Stimulated activated CD4-positive, alpha-beta T cell treated with anti-CD3 and anti-CD28 coated beads, Interleukin-2, amount 100 ng/mL, for 24 hours (primary cell): ENCODE measurements at places on chromosomes 13 and 19.

DNA sequence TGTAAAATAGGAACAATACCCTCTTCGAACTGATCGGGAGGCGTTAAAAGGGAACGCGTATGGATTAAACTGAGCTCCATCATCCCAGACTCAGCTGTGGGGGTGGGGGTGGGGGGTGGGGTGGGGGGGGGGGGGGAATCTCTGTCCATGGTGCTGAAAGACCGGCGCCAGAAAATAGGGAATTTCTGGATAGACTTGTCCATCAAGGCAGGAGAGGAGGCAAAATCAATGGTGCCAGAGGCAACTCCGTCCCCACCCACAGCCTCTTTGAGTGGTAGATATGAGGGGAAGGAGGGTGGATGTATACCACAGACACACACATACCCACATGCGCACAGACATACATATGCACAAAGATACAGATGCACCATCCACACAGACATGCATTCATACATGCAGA is 37.4 kb downstream of the ZNF787 start:
- no peak for DNase-seq

DNA sequence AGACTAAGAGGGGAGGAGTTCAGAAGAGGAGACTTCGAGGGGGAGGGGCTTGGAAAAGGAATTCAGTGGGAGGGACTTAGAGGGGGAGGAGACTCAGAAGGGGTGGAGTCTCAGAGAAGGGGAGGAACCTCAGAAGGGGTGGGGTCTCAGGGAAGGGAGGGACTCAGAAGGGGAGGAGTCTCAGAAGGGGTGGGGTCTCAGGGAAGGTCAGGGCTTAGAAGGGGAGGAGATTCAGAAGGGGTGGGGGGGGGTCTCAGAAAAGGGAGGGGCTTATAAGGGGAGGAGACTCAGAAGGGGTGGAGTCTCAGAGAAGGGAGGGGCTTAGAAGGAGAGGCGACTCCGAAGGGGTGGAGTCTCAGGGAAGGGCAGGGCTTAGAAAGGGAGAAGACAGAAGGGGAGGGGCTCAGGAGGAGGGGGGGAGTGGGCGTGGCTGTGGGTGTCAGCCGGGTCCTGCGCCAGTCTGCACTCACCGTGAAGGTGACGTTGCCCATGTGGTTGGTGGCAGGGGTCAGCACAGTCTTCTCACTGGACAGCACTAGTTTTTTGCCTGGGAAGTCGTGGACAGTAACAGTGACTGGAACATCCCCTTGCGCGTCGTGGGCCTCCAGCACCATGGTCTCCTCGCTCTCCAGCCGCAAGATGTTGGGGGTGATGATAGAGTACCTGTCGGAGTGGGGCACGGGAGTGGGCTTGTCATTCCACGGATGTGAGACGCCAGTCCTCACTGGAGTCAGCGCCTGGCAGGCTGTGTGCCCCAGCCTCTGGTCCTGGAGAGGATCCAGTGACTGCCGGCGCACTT is 1.5 kb downstream of the C3 start:
- peak; percentile 30 for DNase-seq

- no peak for DNase-seq
These were observed 1.3 kb upstream of the SHANK1 start for GRCh38 chr19:50720921-50721381.

GRCh38 chr19:53957448-53958167 is 5.1 kb upstream of the CACNG8 start:
- DNase-seq, result no peak

DNA sequence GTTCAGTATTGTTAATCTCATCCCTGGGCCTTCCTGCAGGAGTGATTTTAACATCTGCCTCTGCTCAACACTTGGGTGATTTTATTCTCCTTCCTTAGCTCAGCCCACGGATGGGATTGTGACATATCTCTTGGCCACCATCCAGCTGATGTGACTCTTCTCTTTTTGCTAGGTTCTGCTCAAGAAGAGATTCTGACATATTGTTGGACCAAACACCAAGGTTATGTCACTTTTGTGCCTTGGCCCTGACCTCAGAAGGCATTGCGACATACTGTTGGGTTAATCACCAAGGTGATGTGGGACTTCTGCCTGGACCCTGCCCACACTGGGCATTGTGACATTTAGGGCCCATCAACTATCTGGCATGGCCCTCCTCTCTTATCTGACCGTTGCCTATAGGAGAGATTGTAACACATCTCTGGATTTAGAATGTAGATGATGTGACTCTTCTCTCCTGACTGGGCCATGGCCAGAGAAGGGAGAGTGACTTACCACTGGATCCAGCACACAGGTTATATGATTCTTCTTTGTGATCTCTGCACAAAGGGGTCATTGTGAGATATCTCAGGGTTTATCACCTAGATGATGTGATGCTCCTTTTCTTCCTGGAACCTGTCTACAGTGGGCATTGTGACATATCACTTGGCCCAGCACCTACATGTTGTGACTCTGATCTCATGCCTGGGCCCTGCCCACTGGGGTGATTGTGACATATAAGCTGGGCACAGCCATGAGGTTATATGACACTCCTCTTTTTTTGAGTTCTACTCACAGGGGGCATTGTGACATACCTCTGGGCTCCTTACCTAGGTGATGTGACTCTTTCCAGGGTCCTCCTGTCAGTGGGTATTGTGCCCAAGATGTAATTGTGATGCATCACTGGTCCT is 88.8 kb downstream of the ZNF429 start:
- DNase-seq, result no peak

DNA sequence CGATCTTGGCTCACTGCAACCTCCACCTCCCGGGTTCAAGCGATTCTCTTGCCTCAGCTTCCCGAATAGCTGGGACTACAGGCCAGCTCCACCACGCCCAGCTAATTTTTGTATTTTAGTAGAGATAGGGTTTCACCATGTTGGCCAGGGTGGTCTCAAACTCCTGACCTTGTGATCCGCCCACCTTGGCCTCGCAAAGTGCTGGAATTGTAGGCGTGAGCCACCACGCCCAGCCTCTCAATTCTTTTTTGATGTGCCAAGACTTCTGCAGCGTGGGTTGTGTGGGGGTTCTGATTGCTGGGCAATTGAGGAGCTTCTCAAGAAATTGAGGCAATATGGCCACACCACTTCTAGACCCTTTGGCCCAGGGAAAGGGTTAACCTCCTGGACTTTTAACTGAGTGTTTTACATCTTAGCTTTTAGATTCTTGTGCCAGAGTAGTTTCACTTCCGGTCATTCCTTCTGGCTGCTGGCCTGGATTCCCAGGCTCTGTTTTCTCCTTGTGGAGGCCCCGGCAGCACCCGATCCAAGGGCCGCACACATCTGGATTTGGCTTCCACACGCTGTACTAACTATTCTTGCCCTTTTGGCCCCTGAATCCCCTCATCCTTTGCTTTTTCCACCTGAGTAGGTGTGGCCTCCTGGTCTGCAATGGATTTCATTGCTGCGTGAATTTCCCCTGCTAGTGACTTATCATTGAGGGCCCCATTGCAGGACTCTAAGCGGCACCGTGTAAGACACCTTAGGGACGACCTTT is 14.7 kb downstream of the SMARCA4 start:
- DNase-seq, result no peak

- no peak for DNase-seq
These were observed 2.9 kb downstream of the C13orf46 start for GRCh38 chr13:113970810-113971470.

DNA sequence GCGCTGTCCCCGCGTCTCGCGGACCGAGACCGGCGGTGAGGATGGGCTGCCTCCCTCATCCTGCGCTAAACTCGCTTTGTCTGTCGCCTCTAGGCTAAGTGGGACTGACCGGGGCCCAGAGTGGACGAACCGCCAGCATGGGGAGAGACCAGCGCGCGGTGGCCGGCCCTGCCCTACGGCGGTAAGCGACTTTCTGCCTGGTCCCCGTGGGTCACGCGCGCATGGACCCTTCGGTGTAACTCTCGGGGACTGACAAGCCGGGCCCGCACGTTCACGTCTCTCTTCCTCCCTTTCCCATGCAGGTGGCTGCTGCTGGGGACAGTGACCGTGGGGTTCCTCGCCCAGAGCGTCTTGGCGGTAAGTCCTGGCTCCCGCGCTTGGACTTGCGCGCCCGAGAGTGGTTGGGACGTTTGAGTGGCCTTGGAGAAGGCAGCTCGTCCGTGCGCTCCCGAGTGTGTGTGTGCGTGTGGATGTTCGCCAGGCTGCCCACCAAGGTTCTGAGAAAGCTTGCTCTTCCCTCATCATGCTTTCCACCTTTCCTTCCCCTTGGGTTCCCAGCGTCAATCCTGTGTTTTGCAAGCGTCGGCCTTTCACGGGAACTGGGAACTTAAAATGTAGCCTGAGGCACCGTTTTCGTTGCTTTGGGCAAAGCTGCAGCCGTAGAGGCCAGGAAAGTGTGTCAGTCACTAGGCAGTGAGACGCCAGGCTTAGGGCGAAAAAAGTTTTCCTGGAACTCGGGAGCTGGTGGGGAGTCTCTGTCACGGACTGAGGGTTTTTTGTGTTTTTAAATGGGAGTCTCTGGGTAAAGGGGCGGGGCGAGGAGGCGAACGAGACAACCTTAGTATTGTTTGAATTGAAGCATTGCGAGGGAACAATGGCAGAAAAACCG is 927 bp downstream of the COL4A2 start:
- no peak for DNase-seq

DNA sequence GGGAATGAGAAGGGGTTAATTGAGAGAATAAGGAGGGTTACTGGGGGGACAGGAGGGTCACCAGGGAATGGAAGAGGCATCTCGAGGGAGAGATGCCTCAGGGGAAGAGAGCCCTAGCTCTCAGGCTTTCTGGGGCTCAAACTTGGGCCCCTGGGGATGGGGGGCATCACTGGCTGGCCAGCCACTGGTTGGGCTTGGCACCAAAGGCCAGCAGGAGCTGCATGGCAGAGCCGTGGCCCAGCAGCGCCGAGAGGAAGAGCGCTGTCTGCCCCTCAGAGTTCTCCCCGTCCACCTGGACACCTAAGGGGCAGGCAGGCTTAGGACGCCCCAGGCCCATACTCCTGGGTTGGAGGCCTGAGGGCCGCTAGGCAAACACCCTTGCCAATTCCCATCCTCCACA is 17.5 kb downstream of the ARHGAP33 start:
- no peak for DNase-seq

DNA sequence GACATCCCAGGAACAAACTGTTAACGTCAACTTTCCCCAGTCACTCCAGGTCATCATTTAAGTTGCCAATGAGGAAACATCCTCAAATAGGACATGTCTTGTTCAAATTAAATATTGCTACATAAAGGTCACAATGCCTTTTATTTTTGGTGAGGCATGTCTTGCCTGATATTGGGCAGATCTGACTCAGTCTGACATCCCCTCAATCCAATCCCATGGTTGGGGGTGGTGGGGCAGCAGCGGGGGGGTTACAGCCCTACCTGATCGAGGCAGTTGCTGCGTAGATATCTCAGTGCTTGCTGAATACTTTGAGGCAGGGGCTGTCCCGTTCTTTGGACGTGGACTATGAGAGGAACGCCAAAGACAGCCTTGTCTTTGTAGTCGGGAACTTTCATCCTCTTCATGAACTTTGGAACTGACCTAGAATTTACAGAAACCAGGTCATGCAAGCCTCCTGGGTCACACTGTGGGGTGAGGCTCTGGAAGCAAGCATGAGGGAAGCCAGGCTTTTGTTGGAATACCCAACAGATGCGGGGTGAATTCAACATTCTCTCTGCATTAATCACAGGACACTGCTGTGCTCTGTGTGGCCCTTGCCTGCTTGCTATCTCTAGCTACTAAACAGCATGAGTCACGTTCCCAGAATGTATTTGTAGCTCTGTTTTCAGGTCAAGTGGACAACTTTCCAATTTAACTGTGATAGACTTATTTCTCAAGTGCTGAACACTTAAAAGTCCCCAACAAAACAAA is 109.8 kb downstream of the KL start:
- no peak for DNase-seq

DNA sequence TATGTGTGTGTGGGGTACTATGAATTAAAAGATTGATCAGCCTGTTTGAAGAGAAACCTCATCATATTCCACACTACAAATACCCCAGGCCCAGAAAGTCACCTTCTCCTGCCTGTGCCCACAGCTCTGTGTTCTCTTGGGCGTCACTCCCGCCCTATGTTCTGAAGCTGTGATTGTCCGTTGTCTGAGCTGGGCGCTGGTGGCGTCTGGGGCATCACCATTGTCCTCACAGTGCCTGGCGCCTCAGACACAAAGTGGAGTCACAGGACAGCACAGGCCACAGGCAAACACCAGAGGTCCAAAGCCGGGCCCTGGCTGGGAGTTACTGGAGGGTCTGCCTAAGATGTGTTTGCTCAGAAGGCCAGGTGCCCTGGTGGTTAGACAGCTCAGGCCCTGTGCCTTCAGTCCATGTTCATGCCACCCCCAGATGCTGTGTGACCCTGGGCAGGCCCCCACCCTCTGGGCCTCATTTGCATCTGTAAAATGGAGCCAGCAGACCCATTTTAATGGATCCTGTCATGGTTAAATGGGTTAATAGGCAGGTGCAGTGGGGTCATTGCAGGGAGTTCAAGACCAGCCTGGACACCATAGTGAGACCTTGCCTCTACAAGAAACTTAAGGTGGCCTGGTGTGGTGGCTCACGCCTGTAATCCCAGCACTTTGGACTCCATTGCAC is 34.5 kb downstream of the DNM2 start:
- no peak for DNase-seq

GRCh38 chr13:41311406-41312175 is 524 bp downstream of the NAA16 start:
- peak; percentile 62 for DNase-seq

- no peak for DNase-seq
These were observed 702 bp downstream of the PTH2 start for GRCh38 chr19:49422407-49423070.
